ENCODE measurements at places on chromosomes 5 and 9. TPM values are rescaled to one million over a fixed set of nuclear protein-coding genes. Genes with fewer than 3 reads are reported as not detected.

Gene SLC6A7
- not detected for total RNA-seq

Gene CER1
- not detected for total RNA-seq

Gene ALDH1A1
- total RNA-seq = 1.7 TPM

Gene POU5F2
- total RNA-seq = 4.4 TPM

All from natural killer cell (primary cell).